ENCODE measurements at places on chromosomes 6 and 20.
A peak's percentile ranks its signal among the peaks of the same experiment; 100 is the strongest.

DNA sequence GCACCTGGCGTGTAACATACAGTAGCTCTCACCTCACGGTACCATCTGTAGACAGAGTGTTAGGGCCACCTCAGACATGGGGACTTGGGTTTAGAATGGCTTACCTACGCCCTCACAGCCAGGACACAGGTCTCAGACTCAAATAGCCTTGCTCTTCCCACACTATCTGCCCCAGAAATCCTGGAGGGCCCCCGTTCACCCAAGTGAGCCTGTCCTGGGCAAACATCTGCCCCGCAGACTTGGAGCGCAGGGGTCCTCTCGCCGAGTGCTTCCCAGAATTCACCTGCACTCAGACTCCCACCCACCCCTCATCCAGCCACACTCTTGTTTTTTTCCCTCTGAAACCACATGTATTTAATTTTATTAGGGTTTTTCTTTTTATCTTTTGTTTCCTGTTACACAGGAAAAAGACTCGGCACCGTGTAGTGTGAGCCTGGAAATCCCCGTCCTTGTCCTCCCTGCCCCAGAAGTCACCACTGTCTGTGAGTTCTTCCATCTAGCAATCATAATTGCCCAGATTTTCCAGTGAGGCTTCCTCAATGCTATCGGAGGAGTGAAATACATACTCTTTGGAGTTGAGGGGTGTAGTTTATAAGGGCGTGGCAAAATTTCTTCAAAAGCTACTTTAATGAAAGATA, 17.1 kb upstream of the MAP1LC3A start:
- H3K27me3 ChIP-seq = no peaks in the 10 kb centered on the region
- no peaks in the 10 kb centered on the region for H3K4me1 ChIP-seq
- H3K4me3 ChIP-seq = no peak overlapping the region

- no peak overlapping the region for H3K4me3 ChIP-seq
- H3K27me3 ChIP-seq = no peaks in the 10 kb centered on the region
- H3K27ac ChIP-seq = peak overlapping the region; percentile 9
- H3K4me1 ChIP-seq = peaks cover 24% of the 10 kb centered on the region
- no peaks in the 10 kb centered on the region for H3K36me3 ChIP-seq
These were observed 15.6 kb downstream of the ENPP1 start for GRCh38 chr6:131823276-131823902.

- H3K4me1 ChIP-seq = peaks cover 11% of the 10 kb centered on the region
- no peak overlapping the region for H3K27ac ChIP-seq
- no peak overlapping the region for H3K4me3 ChIP-seq
- no peaks in the 10 kb centered on the region for H3K36me3 ChIP-seq
These were observed 9.7 kb downstream of the BACH2 start for GRCh38 chr6:90286884-90287488.

- H3K4me1 ChIP-seq = no peaks in the 10 kb centered on the region
- no peak overlapping the region for H3K27ac ChIP-seq
- no peak overlapping the region for H3K4me3 ChIP-seq
- H3K27me3 ChIP-seq = no peaks in the 10 kb centered on the region
These were observed 29.7 kb downstream of the DOP1A start for GRCh38 chr6:83097204-83097603.

- peaks cover 18% of the 10 kb centered on the region for H3K4me1 ChIP-seq
- no peaks in the 10 kb centered on the region for H3K27me3 ChIP-seq
- no peak for DNase-seq
- no peaks in the 10 kb centered on the region for H3K36me3 ChIP-seq
- no peak overlapping the region for H3K27ac ChIP-seq
These were observed 20.5 kb upstream of the PYGB start for GRCh38 chr20:25227317-25227831.

GRCh38 chr20:19958219-19958618, 58.9 kb upstream of the NAA20 start:
- no peaks in the 10 kb centered on the region for H3K4me1 ChIP-seq
- no peaks in the 10 kb centered on the region for H3K27me3 ChIP-seq
- H3K4me3 ChIP-seq = no peak overlapping the region
- DNase-seq = no peak
- H3K36me3 ChIP-seq = no peaks in the 10 kb centered on the region
- H3K27ac ChIP-seq = no peak overlapping the region

- DNase-seq = no peak
- no peak overlapping the region for H3K27ac ChIP-seq
- H3K36me3 ChIP-seq = no peaks in the 10 kb centered on the region
- no peaks in the 10 kb centered on the region for H3K27me3 ChIP-seq
- H3K4me1 ChIP-seq = peaks cover 8% of the 10 kb centered on the region
- no peak overlapping the region for H3K4me3 ChIP-seq
These were observed 521.7 kb downstream of the EPM2A start for GRCh38 chr6:145213614-145214013.
